Pulmonary artery endothelial cell (primary cell): ENCODE measurements at places on chromosomes 2 and 18. TPM values are rescaled to one million over a fixed set of nuclear protein-coding genes. Genes with fewer than 3 reads are reported as not detected.

SRD5A2 gene
- total RNA-seq, result not detected in 2 replicates

POMC gene
- 0.13 and 0.28 TPM in 2 replicates for total RNA-seq

CBLN2 gene
- total RNA-seq, result 0.18 and 1.1 TPM in 2 replicates

TWIST2 gene
- 5.4 and 13.2 TPM in 2 replicates for total RNA-seq

ATP5MC3 gene
- 142 and 158 TPM in 2 replicates for total RNA-seq

TNFAIP6 gene
- not detected in 2 replicates for total RNA-seq

GRCh38 chr2:30655211-30655610 lies 152.0 kb downstream of the CAPN13 start:
- DNase-seq, result no peak

DNA sequence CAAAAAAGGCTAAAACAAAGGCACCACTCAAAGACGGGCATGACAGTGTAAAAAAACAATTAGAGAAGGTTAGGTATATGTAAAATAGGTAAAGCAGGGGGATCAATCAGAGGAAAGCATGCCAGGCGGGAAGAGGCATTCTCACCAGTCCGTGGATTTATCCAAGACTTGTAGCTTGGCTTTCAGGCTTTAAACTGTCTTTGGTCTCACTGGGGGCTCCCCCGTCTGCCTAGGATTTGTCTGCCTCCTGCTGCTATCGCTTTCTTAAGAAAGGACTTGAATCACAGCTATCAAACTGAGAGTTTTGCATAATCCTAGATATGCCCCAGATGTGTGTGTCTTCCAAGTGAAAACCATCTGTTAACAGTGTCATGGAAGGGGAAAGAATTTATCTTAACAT lies 11.1 kb upstream of the GORASP2 start:
- DNase-seq, result no peak

- no peak for DNase-seq
Measured at GRCh38 chr2:173524256-173524955, 169.7 kb downstream of the CDCA7 start.

DNA sequence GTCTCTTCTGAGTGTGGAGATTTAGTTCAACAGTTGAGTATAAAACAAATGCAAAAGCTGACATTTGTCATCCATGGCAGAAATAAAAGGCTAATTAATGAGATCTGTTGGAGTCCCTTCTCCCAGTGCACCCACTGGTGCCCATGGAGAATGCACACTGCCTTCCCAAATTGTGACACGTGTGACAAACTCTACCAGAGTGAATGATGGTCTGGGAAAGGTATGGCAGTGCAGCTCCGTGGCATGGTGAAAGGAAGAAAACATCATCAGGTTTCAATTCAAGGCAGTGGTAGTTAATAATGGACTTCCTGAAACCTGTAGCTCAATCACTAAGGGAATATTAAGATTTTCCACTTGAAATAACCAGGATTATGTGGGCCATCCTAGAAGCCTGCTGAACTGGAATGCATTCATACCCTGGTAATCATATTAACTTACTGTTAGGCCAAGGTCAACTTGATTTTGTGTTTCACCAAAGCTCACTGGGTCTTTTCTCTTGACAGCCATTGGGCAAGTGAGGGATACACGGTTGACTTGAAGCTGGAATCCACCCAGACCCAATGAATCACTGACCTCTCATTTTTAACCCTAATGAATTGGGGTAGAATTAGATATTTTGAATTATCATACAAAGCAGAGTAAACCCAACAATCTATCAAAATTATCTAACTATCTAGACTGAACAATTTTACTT lies 167.6 kb downstream of the AFF3 start:
- no peak for DNase-seq

DNA sequence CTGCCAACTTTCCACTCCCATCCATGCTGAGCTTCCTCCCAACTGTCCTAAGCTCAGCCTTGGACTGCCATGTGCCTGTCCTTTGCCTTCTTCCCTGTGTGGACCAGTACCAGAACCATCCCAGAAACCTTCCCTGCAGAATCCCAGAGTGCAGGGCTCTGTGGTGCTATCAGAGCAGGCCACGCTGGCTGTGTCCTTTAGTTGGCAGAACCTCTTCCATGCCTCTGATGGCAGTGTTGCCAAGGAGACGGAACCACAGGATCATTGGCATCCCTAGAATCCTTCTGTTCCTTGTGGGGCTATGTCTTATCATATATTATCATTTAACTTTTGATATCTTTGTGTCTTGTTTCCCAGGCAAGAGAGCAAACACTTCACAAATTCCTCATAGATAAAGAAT lies 73.0 kb upstream of the NOSTRIN start:
- DNase-seq, result no peak

DNA sequence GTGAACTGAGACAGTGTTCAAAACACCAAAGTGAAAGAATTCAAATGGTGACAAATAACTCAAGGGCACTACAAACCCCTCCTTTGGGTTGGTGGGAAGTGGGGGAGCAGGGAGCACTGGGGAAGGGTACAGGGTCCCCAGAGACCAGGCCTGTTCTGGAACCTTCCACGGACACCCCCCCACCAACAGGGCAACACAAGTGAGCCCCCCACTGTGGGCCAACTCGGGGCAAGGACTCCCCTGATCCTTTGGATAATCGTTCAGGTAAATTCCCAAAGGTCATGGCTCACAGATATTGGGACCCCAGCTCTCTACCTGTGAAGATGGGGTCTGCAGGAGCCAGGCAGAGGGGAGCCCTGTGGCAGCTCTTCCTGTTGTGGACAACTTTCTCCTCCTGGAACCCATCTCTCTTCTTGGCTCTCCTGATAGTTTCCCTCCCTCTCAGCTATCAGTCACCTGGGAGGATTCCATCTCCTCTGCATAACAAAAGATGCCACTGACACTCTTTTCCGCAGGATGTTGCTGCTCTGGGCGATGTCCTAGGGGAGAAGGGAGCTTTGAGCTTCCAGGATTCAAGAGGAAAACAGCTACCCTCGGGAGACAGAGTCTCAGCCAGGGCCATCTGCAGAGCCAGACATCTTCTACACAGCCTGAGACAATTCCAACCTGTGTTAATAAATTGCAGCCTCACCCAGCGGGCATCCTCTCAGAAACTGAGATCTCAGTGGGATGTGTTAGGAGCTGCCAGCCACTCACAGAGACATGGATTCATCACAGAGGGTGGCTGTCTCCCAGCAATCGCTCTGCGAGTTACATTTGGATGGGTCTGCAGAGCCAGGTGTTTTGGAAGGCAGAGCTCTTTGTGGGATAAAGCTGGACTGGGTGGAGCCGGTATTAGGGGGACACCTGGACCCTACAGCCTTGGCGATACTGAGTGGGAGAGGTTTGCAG lies 35.4 kb downstream of the MBP start:
- no peak for DNase-seq

DNA sequence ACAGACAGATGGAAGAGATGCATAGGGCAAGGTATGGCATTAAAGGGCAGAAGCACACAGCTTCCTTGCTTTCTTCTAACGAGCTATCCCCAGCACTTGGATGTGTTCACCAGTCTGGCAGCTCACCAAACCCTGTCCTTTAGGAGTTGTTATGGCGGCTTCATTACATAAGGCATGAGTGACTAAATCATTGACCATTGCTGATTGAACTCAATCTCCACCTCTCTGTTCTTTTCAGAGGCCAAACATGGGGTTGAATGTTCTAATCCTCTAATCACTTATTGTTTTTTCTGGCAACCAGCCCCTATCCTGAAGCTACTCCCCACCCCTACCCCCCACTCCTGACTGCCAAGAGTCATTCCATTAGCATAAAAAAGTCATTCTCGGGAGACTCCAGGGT lies 301.8 kb downstream of the XIRP2 start:
- no peak for DNase-seq

GRCh38 chr2:30272761-30273573 lies 41.6 kb downstream of the LBH start:
- no peak for DNase-seq

GRCh38 chr18:76573325-76574025 lies 78.4 kb upstream of the ZNF516 start:
- DNase-seq, result no peak

GRCh38 chr2:79798776-79799175 lies 285.9 kb downstream of the CTNNA2 start:
- DNase-seq, result no peak

GRCh38 chr2:236715491-236715961 lies 145.9 kb downstream of the ACKR3 start:
- DNase-seq, result no peak

- DNase-seq, result no peak
Measured at GRCh38 chr18:26403491-26403890, 144.9 kb downstream of the KCTD1 start.

DNA sequence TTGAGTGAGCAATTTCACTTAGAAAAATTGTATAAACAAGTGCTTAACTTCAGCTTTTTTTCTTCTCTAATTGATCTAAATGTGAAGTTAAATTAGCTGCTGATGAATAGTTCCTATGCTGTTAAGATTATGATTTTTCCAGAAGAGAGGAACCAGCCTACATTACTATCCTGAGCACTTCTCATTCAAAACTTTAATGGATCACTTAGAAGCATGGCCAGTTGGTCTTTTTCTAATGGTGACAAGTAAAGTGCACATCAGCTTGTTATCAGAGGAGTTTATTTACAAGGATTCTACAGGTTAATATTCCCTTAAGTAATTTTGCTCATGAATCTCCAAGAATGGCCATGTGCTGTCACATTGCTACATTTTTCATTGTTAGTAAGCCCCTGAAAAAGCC lies 37.1 kb downstream of the DCC start:
- no peak for DNase-seq
